NCI-H2171 (cell line): ENCODE measurements at places on chromosomes 6 and 20.
A peak's percentile ranks its signal among the peaks of the same experiment; 100 is the strongest.

DNA sequence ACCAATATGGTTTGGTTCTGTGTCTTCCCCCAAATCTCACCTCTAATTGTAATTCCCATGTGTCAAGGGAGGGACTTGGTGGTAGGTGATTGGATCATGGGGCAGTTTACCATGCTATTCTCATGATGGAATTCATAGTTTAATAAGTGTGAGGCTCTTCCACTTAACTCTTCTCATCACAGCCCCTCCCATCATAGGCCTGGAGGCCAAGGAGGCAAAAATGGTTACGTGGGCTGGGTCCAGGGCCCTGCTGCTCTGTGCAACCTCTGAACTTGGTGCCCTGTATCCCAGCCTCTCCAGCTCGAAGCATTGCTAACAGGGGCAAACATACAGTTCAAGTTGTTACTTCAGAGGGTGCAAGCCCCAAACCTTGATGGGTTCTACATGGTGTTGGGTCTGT lies 232.7 kb downstream of the ADGRG6 start:
- DNase-seq, result no peak

GRCh38 chr6:71220466-71220865 lies 68.1 kb upstream of the OGFRL1 start:
- DNase-seq, result peak; percentile 54

DNA sequence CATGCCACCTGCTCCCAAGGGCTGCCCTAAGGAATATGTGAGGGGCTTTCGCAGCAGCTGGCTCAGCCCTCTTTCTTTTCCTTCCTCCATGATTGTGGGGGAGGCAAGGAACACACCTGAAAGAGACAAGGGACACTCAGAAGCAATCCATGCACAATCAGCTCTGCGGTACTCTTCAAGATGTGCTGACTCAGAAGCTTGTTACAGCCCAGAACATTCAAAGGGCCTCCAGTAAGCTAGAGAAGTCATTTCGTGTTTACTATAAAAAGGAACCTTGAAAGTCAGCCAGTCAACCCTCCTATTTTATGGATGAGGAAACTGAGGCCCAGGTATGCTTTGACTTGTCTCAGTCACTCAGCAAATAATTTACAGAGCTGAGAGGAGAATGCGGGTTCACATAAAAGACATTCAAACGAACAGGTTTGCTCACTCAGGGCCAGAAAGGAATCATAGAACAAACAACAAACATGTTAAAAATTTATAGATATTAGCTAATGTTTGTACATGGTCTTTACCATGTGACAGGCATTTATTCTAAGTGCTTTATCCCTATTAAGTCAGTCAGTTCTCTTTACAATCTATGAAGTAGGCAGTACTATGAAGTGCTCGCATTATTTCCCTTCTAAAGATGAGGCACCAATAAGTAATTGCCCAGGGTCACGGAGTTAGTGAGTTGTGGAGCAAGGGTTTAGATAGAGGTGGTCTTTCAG lies 37.7 kb upstream of the SLC22A23 start:
- no peak for DNase-seq

DNA sequence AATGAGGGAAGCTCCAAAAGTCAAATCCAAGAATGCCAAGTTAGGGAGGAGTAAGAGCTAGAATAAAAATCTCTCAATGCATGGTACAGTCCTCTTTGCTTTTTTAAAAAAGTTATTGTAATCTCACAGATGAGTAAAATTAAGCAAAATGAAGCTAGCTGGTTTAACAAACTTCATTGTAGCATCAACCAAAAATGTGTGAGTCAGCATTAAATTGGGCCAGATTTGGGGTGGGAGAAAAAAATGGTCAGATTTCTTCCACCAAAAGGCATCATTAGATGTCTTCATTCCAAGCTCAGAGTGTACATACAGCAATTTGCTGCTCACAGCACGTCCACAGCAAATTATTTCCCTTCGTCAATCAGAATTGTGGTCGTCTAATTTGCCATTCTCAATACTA lies 441.5 kb upstream of the FLRT3 start:
- no peak for DNase-seq

- no peak for DNase-seq
Measured at GRCh38 chr6:82385546-82385945, 21.9 kb downstream of the TPBG start.

- DNase-seq, result peak; percentile 82
Measured at GRCh38 chr6:138161338-138162110, at the start of gene ARFGEF3. ARFGEF3 (plus strand) TSS chr6:138161939; CDS start chr6:138162087, 148 bp downstream.

DNA sequence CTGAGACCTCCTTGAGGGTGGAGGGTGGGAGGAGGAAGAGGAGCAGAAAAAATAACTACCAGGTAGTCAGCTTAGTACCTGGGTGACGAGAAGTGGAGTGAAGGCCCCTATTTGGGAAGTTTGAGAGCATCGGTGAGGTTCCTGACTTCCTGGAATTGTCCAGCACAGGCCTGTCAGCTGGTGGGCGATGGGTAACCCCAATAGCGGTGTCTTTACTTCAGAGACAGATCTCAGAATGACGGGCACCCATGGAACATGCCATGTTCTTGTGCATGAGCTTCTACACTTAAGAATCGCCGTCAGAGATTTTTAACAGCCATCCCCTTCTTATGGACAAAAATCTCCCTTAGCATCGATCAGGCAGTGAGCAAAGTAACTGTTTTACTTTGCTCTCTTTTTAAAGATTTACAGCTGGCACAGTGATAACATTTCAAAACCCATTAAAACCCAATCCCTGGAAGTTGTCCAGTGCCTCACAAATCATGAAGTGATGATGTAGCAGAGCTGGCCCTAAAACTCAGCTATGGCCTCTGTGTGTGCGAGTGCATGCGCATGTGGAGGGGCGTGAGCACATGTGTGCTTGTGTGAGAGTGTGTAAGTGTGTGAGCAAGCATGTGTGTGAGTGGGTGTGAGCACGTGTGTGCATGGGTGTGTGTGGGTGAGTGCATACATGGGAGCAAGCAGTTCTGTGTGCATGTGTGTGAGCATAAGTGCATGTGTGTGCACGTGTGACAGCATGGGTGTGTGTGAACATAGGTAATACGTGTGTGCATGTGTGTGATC lies 85.2 kb downstream of the DLL1 start:
- DNase-seq, result no peak

DNA sequence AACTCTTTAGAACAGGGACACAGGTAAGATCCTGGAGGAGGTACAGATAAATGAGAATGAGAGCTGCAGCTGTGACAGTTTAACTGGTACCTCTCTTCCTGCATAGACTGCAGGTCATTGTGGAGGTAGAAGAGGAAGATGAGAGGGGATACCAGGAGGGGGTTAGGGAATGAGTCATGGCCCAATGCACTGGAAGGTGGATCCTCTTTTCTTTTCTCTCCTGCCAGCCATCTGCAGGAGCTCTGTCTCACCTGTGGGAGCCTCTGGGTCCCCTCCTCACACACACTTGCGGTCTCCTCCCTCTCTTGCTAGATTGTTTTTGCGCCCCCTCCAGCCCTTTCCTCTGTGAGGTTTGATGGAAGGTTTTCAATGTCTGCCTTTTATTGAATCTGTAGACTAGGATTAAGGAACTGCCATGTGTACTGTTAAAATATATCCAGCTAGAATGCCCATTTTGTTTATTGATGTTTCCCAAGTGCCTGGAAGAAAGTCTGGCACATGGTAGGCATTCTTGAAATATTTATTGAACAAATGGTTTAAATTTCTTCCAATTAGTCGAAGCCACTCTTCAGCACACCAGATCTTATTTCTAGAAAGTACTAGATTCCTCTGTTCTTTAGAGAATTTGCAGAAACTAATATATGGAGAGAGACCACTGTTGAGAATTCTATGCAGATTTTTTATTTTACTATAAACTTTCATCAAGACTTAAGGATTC lies 13.0 kb downstream of the C6orf163 start:
- no peak for DNase-seq
